Forelimb muscle (tissue), 1 donor: ENCODE measurements at places on chromosomes 6 and 20.
A peak's percentile ranks its signal among the peaks of the same experiment; 100 is the strongest.

DNA sequence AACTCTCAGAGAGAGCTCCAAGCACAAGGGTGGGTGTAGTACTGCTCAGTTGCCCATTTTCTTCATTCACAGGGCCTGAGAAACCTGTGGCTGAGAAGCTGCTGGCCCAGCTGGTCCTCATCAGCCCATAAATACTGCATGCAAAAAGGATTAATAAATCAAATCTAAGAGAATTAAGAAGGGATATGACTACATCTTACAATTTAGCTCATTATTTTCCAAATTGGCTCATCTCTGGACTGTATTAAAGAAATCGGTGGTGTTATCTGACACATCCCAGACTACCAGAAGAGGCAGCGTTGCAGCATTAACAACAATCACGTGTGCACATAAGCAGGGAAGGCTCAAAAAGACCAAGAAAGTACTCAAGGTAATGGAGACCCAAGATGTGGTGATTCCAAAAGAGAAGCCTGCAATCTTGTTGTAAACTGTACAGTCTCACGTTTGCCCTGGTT lies 90.7 kb downstream of the CD24 start:
- no peak for DNase-seq

DNA sequence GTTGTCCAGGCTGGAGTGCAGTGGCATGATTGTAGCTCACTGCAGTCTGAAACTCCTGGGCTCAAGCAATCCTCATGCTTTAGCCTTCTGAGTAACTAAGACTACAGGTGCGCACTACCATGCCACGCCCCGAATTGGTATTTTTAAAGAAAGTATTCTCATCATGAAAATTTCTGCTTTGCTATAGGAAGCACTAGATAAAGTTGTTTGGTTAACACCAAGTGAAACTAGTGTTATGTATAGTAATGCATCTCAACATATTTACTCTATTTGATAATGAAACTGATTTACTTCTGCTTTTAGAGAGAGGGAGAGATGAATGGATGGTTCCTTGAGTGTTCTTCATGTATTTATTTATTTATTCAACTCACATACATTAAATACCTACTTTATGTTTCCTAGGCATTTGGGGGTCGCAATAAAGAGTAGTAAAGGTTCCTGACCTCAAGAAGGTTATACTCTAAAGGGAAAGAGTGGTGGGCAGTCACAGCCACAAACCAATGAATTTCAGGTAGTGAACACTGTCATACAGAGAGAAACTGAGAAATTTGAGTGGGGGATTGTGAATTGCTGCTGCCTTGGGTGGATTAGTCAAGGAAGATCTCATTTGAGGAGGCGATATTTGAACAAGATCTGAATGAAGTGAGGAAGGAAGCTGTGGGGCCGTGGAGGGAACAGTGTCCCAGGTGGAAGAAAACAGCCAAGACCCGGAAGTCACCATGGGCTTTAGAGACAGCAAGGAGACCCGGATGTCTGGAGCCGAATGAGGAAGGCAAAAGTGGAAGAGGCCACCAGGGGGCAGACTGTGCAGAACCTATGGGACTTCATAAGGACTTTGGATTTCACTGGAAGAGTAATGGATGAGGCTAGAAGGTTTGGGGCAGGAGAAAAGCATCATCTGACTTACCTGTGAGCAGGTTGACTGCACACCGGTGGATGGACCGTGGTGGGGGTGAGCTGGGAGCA lies 185.6 kb downstream of the TSHZ2 start:
- no peak for DNase-seq

- peak; percentile 8 for DNase-seq
These were observed 32.7 kb downstream of the PLN start for GRCh38 chr6:118580585-118581419.

GRCh38 chr6:87824958-87825491 lies 123.0 kb upstream of the AKIRIN2 start:
- DNase-seq, result no peak

DNA sequence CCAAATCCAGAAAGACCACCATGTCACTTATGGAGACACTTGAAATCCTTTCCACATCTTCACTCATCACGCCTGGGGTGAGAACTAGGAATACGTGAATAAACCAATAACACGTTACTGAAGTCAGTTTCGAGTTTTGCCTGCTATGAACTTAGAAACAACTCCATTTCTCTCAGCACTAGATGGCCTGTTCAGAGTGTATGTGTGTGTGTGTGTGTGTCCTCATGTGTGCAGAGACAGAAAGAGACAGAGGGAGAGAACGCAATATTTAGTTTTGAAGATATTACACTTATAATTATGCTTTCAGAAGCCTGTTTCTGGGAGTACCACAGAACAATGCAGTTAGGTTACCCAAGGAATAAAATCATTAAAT lies 81.2 kb upstream of the CCN6 start:
- DNase-seq, result no peak

- no peak for DNase-seq
These were observed 19.6 kb upstream of the ABT1 start for GRCh38 chr6:26576929-26577719.

GRCh38 chr6:30020626-30021025 lies 40.4 kb upstream of the POLR1H start:
- no peak for DNase-seq

GRCh38 chr6:98958776-98959175 lies 11.0 kb upstream of the FBXL4 start:
- DNase-seq, result no peak

DNA sequence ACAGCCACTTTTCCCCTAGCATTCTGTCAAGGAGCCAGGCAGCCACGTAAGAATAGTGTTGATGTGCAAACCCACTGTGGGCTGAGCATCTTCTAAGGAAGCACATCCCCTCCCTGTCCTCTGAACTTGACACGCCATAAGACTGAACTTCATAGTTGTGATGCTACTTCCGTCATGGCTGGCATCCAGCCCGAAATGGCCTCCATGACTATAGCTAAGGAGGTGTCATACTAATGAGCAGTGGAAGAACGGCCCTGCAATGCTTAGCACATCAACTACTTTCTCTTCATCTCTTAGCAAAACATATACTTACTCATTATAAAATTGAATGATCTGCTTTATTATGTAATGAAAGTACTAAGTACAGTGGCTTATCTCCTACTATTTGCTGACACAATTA lies 110.2 kb downstream of the GJA10 start:
- DNase-seq, result no peak

- DNase-seq, result no peak
These were observed 54.7 kb upstream of the HFE start for GRCh38 chr6:26032340-26033084.

GRCh38 chr20:62805711-62806382 lies 1.2 kb downstream of the OGFR start:
- no peak for DNase-seq

GRCh38 chr6:143394389-143394788 lies 56.1 kb downstream of the ADAT2 start:
- DNase-seq, result no peak

DNA sequence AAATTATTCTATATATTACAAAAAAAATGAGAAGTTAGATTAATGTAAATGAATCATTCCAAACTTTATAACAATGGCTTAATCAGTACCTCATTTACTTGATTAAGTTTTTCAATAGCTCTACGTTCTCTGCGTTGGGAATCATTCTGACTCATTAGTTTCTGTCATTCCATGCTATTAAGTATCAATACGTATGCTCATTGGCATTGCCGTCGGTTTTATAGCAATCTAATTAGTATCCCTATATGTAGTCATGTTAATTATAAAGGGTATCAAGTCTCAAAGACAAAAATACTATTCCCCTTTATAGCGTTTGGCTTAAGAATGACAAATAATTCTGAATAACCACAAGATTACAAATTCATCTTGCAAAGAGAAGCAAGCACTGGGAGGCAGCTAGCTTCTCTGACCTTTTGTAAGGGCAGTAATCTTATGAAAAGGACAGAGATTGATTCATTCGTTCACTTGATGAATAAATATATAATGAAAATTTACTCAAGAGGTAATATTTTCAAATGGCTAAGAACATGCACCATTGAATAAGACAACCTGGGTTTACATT lies 41.8 kb downstream of the OLIG3 start:
- DNase-seq, result no peak
